Left ventricle myocardium inferior (tissue), 1 donor: ENCODE measurements at places on chromosomes 16 and 17. TPM values are rescaled to one million over a fixed set of nuclear protein-coding genes. Genes with fewer than 3 reads are reported as not detected.

PERCC1 gene
- total RNA-seq = not detected

C1QTNF8 gene
- total RNA-seq = not detected

MMP15 gene
- 64.1 TPM for total RNA-seq

- H3K4me1 ChIP-seq = peaks cover 26% of the 10 kb centered on the region
- no peak overlapping the region for H3K27ac ChIP-seq
- peak overlapping the region; percentile 75 for H3K4me3 ChIP-seq
- H3K27me3 ChIP-seq = no peaks in the 10 kb centered on the region
- H3K36me3 ChIP-seq = no peaks in the 10 kb centered on the region
These were observed 3.6 kb downstream of the CORO1A start for GRCh38 chr16:30186782-30187555.

- H3K27me3 ChIP-seq = peaks cover 73% of the 10 kb centered on the region
- no peaks in the 10 kb centered on the region for H3K4me1 ChIP-seq
These were observed 45.6 kb upstream of the ENPP7 start for GRCh38 chr17:79685121-79685520.

- no peak overlapping the region for H3K4me3 ChIP-seq
- no peaks in the 10 kb centered on the region for H3K4me1 ChIP-seq
- DNase-seq = no peak
- peaks cover 46% of the 10 kb centered on the region for H3K27me3 ChIP-seq
- H3K36me3 ChIP-seq = no peaks in the 10 kb centered on the region
These were observed 350.1 kb upstream of the EEF2KMT start for GRCh38 chr16:5447734-5448133.

- no peak for DNase-seq
- H3K4me1 ChIP-seq = peaks cover 14% of the 10 kb centered on the region
- H3K27me3 ChIP-seq = no peaks in the 10 kb centered on the region
- no peaks in the 10 kb centered on the region for H3K36me3 ChIP-seq
These were observed 112.6 kb downstream of the BCAS3 start for GRCh38 chr17:60790205-60790604.

GRCh38 chr17:43578699-43579565, 32.8 kb upstream of the ETV4 start:
- DNase-seq = no peak
- peak overlapping the region; percentile 75 for H3K27ac ChIP-seq
- H3K36me3 ChIP-seq = no peaks in the 10 kb centered on the region
- no peaks in the 10 kb centered on the region for H3K27me3 ChIP-seq
- no peak overlapping the region for H3K4me3 ChIP-seq
- H3K4me1 ChIP-seq = peaks cover 53% of the 10 kb centered on the region

- H3K4me3 ChIP-seq = peak overlapping the region; percentile 53
- DNase-seq = no peak
- H3K27me3 ChIP-seq = no peaks in the 10 kb centered on the region
These were observed 29.4 kb upstream of the BAHCC1 start for GRCh38 chr17:81365601-81366585.

GRCh38 chr17:61047515-61047914, 352.1 kb upstream of the TBX2 start:
- H3K27ac ChIP-seq = no peak overlapping the region
- DNase-seq = no peak
- no peaks in the 10 kb centered on the region for H3K27me3 ChIP-seq
- H3K36me3 ChIP-seq = no peaks in the 10 kb centered on the region
- no peak overlapping the region for H3K4me3 ChIP-seq
- peaks cover 19% of the 10 kb centered on the region for H3K4me1 ChIP-seq

DNA sequence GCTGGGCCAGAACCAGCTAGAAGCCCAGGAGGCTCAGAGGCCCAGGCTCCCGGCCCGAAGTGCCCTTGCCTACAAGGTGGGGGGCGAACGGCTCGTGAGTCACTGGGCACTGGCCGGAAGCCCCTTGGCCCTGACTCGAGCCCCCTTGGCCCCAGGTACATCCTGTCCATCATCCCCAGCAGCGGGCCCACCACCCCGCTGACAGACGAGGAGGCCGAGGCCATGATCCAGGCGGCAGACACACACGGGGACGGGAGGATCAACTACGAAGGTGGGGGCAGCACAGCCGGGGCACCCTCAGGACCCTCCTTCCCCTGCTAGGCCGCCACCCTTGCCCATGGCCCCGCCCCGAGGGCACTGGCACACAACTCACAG, 15.8 kb upstream of the AATK start:
- H3K36me3 ChIP-seq = no peaks in the 10 kb centered on the region
- no peak overlapping the region for H3K4me3 ChIP-seq
- peaks cover 9% of the 10 kb centered on the region for H3K4me1 ChIP-seq
- DNase-seq = no peak
- H3K27me3 ChIP-seq = peaks cover 29% of the 10 kb centered on the region

DNA sequence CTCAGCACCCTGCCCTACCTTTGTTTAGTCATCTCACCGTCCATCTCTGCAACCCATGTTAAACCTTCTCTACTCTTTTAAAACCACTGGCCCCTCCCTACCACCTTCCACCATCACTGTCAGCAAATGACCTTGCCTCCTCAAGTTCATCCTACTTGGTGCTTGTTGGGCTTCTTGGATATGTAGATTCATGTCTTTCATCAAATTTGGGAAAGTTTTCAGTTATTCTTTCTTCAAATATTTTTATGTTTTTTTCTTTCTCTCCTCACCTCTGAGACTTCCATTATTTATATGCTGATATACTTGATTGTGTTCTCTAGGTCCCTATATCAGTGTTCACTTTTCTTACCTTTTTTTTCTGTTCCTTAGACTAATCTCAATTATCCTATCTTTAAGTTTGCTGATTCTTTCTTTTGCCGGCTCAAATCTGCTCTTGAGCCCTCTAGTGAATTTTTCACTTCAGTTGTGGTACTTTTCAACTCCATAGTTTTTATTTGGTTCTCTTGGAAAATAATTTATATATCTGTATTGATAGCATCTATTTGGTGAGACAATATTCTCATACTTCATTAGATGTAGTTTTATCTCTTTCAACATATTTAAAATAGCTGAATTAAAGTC, 28.7 kb upstream of the ALDH3A2 start:
- no peaks in the 10 kb centered on the region for H3K27me3 ChIP-seq
- no peaks in the 10 kb centered on the region for H3K36me3 ChIP-seq
- no peaks in the 10 kb centered on the region for H3K4me1 ChIP-seq
- DNase-seq = no peak
- no peak overlapping the region for H3K4me3 ChIP-seq

DNA sequence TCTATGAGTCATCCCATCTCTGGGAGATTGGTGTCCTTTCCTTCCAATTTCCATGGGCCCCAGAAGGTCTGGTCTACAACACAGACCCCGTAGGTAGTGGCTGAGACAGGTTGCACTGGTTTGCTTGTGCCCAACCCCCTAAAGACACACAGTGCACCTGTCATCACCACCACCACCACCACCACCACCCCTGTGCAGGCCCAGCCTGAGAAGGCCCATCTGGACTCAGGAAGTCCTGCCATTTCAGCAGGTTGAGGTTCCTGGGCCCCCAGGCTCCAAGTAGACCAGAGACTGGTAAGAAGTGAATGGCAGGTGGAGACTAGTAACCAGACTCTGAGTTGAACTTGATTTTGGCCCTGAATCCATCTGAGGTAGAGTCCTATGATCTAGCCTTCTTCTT, 25.9 kb upstream of the PHB1 start:
- peaks cover 6% of the 10 kb centered on the region for H3K4me1 ChIP-seq
- H3K36me3 ChIP-seq = no peaks in the 10 kb centered on the region
- H3K27me3 ChIP-seq = peaks cover 77% of the 10 kb centered on the region
- H3K27ac ChIP-seq = no peak overlapping the region
